Stimulated activated CD4-positive, alpha-beta T cell treated with anti-CD3 and anti-CD28 coated beads, Interleukin-4, amount 100 ng/mL, for 1 hour (primary cell): ENCODE measurements at places on chromosomes 6 and 20.

DNA sequence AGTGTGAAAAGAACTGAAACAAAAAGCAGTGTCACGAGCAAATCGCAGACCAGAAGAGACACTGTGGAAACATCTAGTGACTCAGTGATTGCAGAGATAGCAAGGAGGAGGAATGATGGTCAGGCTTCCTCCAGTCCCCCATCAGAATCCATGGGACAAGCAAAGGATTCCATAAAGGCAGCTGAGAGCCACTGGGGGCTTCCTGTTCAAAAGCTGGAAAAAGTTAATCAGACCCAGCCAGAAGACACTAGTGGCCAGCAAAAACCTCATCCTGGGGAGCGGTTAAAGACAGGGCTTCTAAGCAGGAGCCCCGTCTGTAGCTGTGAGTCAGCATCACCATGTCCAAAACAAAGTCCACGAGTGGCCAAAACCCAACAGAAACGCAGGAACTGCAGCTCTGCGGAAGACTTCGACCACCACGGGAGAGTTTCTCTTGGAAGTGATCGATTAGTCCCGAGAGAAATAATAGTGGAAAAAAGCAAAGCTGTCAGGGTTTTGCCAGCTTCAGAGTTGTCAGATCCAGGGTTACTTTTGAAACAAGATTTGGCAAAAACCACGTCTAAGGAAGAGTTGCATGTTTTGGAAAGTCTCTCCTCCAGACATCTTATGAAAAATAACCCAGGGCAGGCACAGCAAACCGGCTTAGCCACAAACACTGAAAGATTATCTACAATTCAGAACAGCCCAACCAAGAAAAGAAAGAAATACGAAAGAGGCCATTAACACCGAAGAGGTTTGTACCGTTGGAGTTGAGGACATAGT lies 51.0 kb downstream of the JAG1 start:
- DNase-seq, result no peak

- DNase-seq, result no peak
Measured at GRCh38 chr6:103114582-103114981, 1721.1 kb downstream of the GRIK2 start.

DNA sequence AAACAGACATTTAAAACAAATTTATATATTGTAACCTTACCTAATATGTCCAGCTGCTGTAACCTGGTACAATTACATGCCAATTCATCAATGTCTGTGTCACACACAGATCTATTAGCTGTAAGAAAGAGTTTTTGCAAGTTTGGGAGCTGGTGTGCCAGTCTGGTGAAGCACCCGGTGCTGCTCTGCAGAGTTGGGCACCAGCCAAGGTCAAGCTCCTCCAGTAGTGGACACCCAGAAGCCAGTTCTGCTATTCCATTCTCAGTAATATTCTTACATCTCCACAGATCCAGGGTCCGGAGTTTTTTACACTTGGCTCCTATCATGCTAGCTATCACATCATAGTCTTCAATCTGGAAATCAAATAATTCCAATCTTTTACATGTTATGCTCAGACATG lies 41.0 kb downstream of the POU3F2 start:
- no peak for DNase-seq

GRCh38 chr6:3359973-3360726 lies 96.7 kb downstream of the SLC22A23 start:
- DNase-seq, result no peak

DNA sequence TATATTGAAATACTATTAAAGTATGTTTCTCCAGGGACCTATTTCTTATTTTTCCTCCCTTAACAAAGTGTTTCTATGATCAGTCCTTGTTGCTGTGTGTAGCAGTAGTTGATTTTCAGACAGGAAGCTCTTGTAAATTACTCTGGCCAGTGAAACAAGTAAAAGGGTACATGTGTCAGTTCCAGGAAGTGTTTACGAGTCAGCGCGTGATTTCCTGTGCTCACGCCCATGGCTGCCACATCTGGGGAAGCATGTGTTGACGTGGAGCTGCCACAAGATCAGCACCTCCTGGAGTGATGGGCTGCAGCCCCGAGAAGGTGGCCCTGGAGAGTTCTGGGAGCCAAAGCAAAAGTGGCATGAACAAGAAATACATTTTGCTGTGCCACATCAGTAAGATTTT lies 38.6 kb upstream of the GGTLC1 start:
- DNase-seq, result peak; percentile 52
